IMR-90 (cell line): ENCODE measurements at places on chromosomes 6 and 20. TPM values are rescaled to one million over a fixed set of nuclear protein-coding genes. Genes with fewer than 3 reads are reported as not detected.

Gene CDH4
- total RNA-seq: 1.6 and 2.2 TPM in 2 replicates

- DNase-seq: no peak
These were observed 22.8 kb downstream of the SCML4 start for GRCh38 chr6:107801173-107801886.

DNA sequence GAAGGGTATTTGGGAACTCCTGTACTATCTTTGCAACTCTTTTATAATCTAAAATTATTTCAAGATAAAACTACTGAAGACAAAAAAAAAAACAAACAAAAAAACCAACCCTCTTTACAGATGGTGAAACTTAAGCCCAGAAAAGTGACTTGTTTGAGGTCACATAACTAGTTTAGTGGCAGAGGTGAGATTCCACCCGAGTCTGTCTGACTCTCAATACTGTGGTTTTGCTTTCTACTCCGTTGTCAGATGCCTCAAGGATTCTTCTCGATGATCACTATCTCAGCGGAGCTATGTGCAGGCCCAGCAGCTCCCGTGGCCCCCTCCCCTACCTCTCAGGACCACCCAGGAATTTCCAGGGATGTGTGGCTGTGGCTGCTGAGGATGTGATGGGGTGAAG, 36.1 kb upstream of the KCNB1 start:
- DNase-seq: no peak

GRCh38 chr6:14455427-14455826, 337.9 kb downstream of the CD83 start:
- DNase-seq: no peak

DNA sequence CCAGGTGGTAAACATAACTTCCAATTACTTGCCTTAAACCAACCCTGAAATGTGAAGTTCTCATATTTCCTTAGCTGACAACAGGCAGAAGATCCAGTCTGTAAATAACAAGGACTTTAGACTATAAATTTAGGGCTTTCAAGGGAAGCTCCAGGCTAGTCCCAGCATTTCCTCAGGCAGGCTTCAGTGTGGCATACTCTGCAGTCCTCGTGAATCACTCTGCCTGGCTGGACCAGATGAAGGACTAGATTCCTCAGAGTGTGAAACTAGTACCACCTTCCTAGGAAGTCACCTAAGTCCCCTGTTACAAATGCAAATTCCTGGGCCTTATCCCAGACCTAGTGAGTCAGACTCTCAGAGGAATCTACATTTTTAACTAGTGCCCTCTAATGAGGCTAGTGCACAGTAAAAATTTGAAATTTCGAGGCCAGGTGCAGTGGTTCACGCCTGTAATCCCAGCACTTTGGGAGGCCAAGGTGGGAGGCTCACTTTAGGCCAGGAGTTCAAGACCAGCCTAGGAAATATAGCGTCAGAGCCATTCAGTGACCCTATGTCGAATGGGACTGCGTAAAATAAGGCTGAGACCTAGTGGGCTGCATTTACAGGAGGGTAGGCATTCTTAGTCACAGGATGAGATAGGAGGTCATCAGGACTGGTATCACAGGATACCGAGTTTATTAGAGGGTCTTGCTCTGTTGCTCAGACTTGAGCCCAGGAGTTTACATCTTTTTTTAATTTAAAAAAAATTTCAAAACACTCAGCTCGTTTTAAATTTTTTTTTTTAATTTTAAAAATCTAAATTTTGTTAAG, 279.6 kb upstream of the JARID2 start:
- peak; percentile 33 for DNase-seq

DNA sequence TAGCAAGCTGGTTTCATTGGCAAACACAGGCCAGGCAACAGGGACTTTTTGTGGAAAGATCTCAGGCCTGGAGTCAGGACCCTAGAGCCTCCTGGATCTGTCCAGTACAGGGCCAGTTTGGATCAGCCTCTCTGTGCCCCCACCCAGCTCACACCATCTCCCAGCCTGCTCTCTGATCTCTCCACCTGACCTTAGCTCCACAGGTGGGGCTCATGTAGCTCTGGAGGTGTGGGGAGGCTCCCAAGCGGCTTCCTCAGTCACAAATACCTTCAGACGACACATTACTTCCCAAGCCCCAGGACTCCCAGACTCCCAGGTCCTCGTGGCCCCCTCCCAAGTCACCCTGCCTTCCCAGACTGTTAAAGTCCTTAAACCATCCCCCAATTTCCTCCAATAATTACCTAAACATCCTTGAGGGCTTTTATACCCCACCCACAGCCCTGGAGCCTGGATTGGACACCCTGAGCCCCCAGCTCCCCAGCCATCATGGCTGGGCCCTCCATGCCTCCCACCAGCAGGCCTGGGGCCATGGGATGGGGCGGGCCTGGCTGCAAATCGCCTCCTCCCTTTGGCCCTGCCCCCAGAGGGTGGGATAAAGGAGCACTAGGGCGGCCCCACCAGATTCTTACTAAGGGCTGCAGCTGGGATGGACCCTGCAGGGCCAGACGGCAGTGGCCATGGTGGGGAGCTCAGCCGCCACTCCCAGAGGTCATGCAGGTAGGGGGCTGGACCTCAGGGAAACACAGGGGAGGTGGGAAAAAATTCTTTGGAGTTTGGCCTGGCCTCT, 15.9 kb upstream of the FANCE start:
- DNase-seq: no peak

GRCh38 chr6:82033631-82034211, 213.8 kb downstream of the IBTK start:
- peak; percentile 20 for DNase-seq

GRCh38 chr20:36181934-36182603, 27.5 kb downstream of the EPB41L1 start:
- peak; percentile 87 for DNase-seq

DNA sequence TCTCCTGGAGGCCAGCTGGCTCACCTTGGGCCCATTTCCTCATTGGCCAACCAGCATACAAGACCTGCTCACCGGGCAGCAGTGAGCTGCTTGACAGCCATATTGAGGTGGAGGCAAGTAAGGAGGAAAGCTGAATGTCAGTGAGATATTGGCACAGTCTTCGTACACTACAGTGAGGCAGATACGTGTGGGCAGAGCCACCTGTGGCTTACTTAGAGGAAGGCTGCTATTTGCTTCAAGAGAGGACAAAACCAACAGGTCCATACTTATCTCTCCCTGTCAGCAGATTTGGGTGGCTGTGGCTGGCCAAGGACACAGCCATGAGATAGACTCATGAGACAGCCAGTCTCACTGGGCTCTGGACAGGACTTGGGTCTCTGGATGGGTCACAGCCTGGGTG, 15.1 kb upstream of the MCM3 start:
- no peak for DNase-seq

Gene PPP1R3G
- under 0.01 and 0.18 TPM in 2 replicates for total RNA-seq

GRCh38 chr6:165571721-165572132, 91.3 kb downstream of the PDE10A start:
- peak; percentile 76 for DNase-seq

DNA sequence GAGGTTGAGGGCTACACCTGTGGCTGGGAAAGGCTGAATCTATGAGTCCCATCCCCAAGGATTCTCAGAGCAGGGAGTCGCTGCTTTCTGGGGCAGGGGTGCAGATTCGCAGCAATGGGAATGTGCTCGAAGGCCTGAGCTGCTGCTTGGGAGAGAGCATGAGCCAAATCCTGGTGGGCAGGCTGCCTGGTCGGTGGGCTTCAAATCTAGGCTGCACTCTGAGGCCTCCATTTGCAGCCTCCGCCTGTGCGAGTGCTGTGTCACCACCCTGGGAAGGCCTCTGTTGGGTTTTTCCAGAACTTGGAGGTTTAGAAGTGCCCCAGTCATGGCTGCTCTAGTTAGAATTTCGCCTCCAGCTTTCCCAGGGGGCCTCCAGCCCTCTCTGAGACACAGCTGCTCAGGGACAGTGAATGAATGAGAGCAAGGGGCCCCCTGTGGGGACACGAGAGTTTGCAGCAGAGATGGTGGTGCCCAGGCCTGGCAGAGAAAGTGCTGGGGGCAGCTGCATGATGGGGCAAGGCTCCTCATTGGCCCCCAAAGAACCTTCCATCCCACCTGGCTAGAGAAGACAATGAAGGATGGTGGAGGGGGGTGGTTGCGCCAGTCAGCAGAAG, 31.1 kb upstream of the RNF24 start:
- DNase-seq: no peak

DNA sequence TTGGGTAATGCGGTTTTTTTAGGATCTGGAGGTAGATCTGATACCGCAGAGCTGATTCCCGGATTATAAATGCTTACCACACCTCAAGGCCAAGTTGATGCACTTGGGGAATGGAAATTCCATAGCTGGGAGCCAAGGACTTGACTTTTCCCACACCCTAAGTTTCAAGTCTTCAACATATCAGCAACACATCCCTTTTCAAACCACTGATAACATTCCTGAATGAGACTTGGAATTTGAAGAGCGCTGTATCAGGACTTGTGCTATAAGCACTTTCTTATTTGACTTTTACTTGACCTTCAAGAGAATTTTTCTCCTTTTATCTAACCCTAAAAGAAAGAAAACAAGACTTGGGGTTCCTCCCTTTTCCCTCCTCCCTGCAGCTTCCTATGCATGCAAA, 90.6 kb upstream of the NAA20 start:
- peak; percentile 51 for DNase-seq

DNA sequence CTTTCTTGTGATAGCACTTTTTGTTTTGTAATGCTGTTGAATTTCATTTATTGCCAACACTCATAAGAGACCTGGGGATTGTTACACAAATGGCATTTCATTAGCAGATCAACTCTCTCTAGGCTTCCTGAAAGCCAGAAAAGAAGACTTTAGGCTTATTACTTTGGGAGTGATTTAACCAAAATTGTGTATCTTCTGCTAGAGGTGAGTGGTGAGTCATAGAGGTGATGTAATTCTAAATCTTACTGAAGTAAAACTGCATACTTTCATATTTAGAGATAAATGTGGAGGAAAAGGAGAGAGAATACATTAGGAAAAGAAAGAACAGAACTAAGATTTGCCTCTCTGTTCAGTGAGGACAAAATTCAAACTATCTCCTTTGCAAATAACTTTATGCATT, 304.7 kb upstream of the RGS17 start:
- DNase-seq: no peak

GRCh38 chr6:37135835-37136694, 33.9 kb upstream of the PIM1 start:
- no peak for DNase-seq

Gene BIRC7
- total RNA-seq: not detected in 2 replicates

DNA sequence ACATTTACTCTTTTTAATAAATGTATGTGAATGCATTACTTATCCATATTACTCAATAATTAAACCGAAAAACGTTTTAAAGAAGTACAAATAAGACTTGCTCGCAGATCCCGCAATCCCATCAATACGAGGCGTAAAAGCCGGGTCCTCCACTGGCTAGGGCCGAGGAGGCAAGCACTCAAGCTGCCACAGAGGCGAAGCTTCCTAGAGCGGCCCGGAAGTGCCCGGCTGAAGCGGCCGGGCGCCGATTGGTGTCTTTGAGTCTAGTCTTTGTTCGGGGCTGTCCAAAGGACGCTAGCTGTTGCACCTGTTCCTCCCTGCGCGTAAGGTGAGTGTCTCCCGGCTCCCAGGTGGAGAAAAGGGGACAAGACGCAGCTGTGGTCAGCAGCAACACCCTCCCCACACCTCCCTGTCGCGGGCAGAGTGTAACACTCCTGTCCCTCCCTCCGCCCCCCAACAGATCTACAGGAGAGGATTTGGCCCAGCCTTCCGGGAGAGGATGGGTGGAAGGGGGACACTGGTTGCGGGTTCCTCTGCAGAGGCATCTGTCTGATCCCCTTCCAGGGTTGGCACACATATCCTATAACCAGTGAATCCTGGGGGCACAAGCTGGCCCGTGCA, at the start of gene ZSCAN16:
ZSCAN16 (plus strand) TSS at position 260 of the 621 bp plus-strand sequence. CDS start 835 bp downstream, outside the sequence.
- DNase-seq: peak; percentile 79

- peak; percentile 36 for DNase-seq
These were observed 11.8 kb downstream of the MAP3K4 start for GRCh38 chr6:161003336-161003735.

DNA sequence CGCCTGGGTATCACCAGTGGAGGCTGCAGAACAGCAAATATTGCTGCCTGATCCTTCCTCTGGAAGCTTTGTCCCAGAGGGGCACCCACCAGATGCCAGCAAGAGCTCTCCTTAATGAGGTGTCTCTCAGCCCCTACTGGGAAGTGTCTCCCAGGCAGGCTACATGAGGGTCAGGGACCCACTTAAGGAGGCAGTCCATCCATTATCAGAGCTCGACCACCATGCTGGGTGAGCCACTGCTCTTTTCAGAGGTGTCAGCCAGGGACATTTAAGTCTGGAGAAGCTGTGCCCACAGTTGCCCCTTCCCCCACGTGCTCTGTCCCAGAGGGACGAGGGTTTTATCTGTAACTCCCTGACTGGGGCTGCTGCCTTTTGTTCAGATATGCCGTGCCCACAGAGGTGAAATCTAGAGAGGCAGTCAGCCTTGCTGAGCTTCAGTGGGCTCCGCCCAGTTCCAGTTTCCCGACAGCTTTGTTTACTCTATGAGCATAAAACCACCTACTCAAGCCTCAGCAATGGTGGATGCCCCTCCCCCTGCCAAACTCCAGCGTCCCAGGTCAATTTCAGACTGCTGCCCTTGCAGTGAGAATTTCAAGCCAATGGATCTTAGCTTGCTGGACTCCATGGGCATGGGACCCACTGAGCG, 25.9 kb upstream of the AIG1 start:
- no peak for DNase-seq

- no peak for DNase-seq
These were observed 28.3 kb downstream of the SERPINB6 start for GRCh38 chr6:2942914-2943563.

Gene VWA7
- under 0.01 and 0.28 TPM in 2 replicates for total RNA-seq

Gene POPDC3
- 25.8 and 29.4 TPM in 2 replicates for total RNA-seq
